Kidney (tissue), 22 donors: ENCODE measurements at places on chromosomes 3 and 15. TPM values are rescaled to one million over a fixed set of nuclear protein-coding genes. Genes with fewer than 3 reads are reported as not detected.

Gene MAN2A2
- polyA plus RNA-seq, result 11.4 TPM

Gene GOLGA6L1
- polyA plus RNA-seq, result not detected

Gene CPN2
- 15.8 TPM for polyA plus RNA-seq

Gene FOXL2
- polyA plus RNA-seq, result not detected

Gene OXTR
- 0.39 TPM for polyA plus RNA-seq

Gene PFN2
- 253 TPM for polyA plus RNA-seq

Gene PLCL2
- polyA plus RNA-seq, result 10.5 TPM

Gene GLDN
- 0.71 TPM for polyA plus RNA-seq

Gene GNAT1
- polyA plus RNA-seq, result not detected

Gene ACOX2
- 85.5 TPM for polyA plus RNA-seq

GRCh38 chr15:77713281-77713680 is 80.6 kb upstream of the LINGO1 start:
- DNase-seq, result no peak
- H3K36me3 ChIP-seq, result no peaks in the 10 kb centered on the region
- no peaks in the 10 kb centered on the region for H3K27me3 ChIP-seq
- no peak overlapping the region for H3K4me3 ChIP-seq
- no peak overlapping the region for H3K27ac ChIP-seq

DNA sequence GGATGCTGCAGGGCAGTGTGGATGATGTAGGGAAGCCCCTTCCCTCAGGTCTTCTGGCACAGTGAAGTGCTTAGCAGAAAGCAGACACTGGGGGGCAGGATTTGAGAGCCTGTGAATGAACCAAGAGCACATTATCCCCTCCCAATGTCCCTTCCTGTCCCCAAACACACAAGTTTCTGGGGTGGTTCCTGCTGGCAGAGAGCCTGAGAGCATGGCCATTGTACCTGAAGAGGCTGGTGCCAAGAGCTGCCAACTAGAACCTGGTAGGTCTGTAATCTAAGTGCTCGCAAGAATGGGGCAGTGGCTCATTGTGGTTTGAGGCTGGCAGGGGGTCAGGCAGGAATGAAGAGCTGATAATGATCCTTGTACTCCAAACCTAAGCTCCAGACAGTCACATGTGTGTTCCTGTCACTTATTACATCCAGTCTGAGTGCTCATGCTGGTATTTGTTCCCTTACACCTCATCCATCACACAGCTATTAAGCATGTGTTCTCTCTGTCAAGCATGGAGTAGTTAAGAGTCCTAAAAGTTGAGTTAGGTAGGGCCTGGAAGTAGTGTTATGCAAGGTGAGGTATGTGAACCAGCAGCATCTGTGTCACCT is 6.7 kb upstream of the CCR1 start:
- H3K27me3 ChIP-seq, result no peaks in the 10 kb centered on the region
- H3K4me1 ChIP-seq, result no peaks in the 10 kb centered on the region
- no peaks in the 10 kb centered on the region for H3K36me3 ChIP-seq
- no peak for DNase-seq
- H3K4me3 ChIP-seq, result no peak overlapping the region

DNA sequence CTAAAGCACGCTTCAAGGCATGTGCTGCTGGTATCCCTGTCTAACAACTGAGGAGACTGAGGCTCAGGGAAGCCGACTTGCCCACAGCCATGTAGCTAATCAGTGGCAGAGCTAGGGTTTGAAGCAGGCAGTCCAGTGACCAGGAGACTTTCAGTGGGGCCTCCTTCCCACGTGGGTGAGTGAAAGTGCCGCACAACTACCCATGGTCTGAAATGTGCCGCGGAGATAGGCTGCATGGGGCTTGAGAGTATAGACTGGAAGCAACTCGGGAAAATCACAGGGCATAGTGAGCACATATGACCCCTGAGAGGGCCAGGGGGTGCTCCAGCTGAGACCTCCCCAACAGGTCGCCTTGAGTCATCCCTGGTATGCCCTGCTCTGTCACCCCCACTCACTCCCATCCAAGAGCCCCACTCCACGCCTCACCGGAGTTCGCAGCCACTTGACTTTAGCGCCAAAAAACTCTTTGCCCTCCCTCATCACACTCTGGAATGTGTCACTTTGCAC is 19.1 kb downstream of the FAM174B start:
- H3K4me3 ChIP-seq, result no peak overlapping the region
- DNase-seq, result no peak
- no peaks in the 10 kb centered on the region for H3K4me1 ChIP-seq
- no peaks in the 10 kb centered on the region for H3K27me3 ChIP-seq
- no peaks in the 10 kb centered on the region for H3K36me3 ChIP-seq

DNA sequence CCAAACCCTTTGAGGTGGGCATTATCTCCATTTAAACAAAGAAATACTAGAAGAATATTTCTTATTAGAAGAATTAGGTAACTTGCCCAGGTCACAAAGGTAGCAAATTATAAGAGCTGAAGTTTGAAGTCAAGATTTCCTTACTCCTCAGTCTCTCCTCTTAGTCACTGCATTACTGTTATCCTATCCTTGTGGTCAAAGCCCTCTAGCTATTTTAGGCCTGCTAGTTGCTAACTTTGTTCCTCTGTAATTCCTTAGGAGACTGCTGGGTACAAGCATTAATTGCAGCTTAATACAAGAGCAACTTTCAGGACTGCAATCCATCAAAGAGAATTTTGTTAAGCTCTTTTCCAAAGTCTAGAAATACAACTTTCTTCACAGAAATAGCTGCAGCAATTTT is 528.2 kb downstream of the ZIC1 start:
- H3K27ac ChIP-seq, result no peak overlapping the region
- H3K36me3 ChIP-seq, result no peaks in the 10 kb centered on the region
- no peak for DNase-seq
- no peaks in the 10 kb centered on the region for H3K27me3 ChIP-seq
- no peaks in the 10 kb centered on the region for H3K4me1 ChIP-seq

DNA sequence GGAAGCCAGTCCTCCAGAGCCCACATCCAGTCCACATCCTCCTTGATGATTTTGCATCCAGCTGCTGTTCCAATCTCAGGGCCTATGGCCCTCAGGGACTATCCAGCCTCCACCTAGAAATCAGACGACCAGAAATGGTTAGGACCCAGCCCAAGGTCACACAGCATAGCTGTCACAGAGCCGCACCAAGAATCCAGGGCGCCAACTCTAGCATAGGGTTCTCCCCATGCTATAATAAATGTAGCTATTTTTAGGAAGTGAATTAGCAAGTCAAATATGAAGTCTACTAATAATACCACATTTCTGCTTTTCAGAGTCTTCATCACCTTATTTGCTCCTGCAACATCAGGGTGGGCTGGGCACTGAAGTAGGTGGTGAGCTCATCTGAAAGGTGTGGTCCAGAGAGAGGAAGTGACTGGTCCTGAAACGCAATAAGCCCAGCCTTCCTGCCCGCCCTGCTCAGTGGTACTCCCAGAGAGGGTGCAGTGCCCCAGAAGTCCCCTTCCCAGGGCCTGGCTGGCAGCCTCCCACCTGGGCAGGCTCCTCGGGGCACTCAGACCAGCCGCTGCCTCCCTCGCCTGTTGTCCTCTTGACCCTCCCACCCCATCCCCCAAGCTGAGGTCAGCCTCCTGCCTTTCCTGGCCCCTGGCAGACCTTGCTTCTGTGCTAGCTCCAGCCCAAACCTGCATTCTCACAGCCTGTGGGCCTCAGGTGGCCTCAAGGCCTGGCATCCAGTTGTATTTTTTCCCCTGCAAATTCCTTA is 17.6 kb upstream of the CYP11A1 start:
- H3K4me1 ChIP-seq, result no peaks in the 10 kb centered on the region
- H3K27me3 ChIP-seq, result no peaks in the 10 kb centered on the region
- no peak for DNase-seq
- H3K27ac ChIP-seq, result peak overlapping the region; percentile 67
- H3K4me3 ChIP-seq, result no peak overlapping the region

- DNase-seq, result no peak
- no peaks in the 10 kb centered on the region for H3K36me3 ChIP-seq
- H3K4me3 ChIP-seq, result no peak overlapping the region
These were observed 49.9 kb downstream of the MCF2L2 start for GRCh38 chr3:183378545-183378944.

GRCh38 chr3:64748244-64748904 is 60.6 kb upstream of the ADAMTS9 start:
- peaks cover 2% of the 10 kb centered on the region for H3K36me3 ChIP-seq
- no peak overlapping the region for H3K4me3 ChIP-seq
- H3K27ac ChIP-seq, result no peak overlapping the region
- no peaks in the 10 kb centered on the region for H3K27me3 ChIP-seq
- H3K4me1 ChIP-seq, result no peaks in the 10 kb centered on the region

DNA sequence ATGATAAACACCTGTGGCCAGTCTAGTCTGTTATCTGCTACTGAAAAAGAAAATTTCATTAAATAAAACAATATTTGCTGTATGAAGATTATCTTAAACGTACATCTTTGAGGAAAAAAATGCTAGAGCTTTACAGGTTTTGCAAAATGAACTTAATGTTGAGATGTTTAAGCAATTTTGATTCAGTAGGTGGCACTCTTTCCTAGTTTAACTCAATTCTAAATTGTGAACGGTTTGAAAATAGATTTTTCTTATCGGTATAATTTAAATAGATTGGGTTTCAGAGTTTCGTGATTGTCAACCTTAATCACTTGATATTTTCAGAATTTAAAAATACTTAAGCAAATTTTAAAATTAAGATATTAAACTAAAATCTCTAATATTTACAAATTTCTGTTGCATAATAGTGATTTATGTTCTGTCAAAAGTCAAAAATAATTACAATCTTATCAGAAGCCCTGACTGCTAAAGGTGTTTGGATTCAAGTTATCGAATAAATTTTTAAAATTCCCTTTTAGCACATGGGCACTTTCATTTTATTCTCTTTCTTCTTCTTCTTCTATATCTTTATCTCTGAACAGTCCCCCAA is 7.0 kb upstream of the RNF111 start:
- no peak for DNase-seq
- H3K36me3 ChIP-seq, result no peaks in the 10 kb centered on the region
- H3K27me3 ChIP-seq, result no peaks in the 10 kb centered on the region

DNA sequence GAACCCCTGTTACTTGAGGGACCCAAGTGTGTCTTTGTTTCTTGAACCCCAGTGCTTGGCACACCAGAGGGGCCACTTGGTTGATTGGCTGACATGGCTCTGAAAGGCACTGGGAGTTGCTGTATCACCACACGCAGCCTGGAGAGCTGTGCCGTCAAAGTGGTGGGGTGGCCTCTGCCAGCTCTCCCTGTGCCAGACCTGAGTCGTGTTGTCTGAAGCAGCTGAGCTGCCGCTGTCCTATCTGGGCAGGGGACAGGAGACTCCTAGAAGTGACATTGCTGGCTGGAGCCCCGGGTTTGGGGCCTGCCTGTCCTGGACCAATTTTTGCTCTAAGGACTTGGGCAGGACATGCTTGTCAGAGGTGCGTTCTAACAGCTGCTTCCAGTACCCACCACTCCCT is 5.5 kb upstream of the SNX22 start:
- H3K36me3 ChIP-seq, result peaks cover 9% of the 10 kb centered on the region
- H3K4me1 ChIP-seq, result no peaks in the 10 kb centered on the region
- no peak overlapping the region for H3K27ac ChIP-seq
- no peak for DNase-seq

- no peaks in the 10 kb centered on the region for H3K36me3 ChIP-seq
- H3K27ac ChIP-seq, result no peak overlapping the region
- H3K27me3 ChIP-seq, result no peaks in the 10 kb centered on the region
- no peaks in the 10 kb centered on the region for H3K4me1 ChIP-seq
- DNase-seq, result no peak
These were observed 42.6 kb upstream of the TRIM42 start for GRCh38 chr3:140635276-140635675.

DNA sequence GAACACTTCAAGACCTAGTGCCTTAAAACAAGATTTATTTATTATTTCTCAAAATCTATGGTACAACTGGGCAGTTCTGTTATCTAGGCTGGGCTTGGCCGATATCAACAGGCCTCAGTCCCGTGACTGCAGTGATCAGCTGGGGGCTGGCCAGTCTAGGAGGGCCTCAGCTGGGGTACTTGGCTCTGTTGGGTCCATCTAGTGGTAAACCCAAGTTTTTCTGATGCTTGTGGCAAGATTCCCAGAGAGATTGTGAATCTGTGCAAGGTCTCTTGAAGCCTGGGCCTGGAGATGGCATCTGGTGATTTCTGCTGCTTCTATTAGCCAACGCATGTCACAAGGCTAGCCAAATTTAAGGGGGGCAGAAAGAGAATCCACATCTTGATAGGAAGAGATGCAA is 482.4 kb upstream of the SGO1 start:
- H3K4me1 ChIP-seq, result no peaks in the 10 kb centered on the region
- no peak for DNase-seq
- H3K4me3 ChIP-seq, result no peak overlapping the region

- peak overlapping the region; percentile 65 for H3K4me3 ChIP-seq
- peak overlapping the region; percentile 98 for H3K27ac ChIP-seq
- DNase-seq, result no peak
- peaks cover 5% of the 10 kb centered on the region for H3K4me1 ChIP-seq
These were observed 622 bp upstream of the PLSCR1 start for GRCh38 chr3:146544929-146545528.
